ENCODE measurements at places on chromosomes 2 and 18.

DNA sequence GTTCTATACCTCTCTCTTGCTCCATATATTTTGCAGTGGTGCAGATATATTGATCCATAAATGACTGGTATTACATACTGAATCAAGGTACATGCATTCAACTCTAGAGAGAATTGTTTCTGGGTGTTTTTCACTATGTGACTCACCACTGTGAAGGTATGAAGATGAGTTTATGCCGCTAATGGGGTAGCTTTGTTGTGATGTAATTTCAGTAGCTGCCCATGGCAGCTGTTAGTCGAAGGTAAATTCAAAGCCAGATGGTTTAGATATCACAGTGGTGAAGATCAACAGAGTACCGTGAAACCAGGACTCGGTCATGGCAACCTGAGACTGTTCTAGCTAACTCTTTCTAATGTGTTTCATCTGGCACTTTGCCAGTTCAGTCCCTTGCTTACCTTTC is 50.4 kb downstream of the PKP4 start:
- DNase-seq: no peak

GRCh38 chr2:228699400-228699799 is 517.9 kb upstream of the SPHKAP start:
- DNase-seq: no peak

- no peak for DNase-seq
Observed at GRCh38 chr18:48821251-48821590, 129.5 kb downstream of the SMAD7 start.

GRCh38 chr2:29187926-29188325 is 72.7 kb downstream of the CLIP4 start:
- no peak for DNase-seq

DNA sequence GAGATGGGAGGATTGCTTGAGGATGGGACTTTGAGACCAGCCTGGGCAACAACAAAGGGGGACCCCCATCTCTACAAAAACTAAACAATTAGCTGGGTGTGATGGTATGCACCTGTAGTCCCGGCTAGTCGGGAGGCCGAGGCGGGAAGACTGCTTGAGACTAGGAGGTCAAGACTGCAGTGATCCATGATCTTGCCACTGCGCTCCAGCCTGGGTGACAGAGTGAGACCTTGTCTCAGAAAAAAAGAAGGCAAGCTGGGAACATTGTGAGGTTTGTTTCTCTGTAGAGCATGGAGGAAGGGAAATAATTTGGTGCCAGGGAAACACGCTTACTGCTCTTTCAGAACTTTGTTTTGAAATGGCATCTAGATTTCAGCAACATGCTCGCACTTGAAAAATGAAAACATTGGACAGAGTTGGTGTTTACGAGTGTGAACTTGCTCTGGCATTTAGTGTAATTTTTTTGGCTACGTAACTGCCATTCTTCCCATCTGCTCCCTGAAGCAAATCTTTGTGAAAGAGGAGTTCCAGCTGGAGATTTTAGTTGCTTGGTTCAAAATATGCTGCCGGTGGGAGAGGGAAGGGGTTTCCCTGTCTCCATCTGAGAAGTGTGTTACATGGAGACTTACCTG is 125.6 kb upstream of the DLX2 start:
- no peak for DNase-seq

DNA sequence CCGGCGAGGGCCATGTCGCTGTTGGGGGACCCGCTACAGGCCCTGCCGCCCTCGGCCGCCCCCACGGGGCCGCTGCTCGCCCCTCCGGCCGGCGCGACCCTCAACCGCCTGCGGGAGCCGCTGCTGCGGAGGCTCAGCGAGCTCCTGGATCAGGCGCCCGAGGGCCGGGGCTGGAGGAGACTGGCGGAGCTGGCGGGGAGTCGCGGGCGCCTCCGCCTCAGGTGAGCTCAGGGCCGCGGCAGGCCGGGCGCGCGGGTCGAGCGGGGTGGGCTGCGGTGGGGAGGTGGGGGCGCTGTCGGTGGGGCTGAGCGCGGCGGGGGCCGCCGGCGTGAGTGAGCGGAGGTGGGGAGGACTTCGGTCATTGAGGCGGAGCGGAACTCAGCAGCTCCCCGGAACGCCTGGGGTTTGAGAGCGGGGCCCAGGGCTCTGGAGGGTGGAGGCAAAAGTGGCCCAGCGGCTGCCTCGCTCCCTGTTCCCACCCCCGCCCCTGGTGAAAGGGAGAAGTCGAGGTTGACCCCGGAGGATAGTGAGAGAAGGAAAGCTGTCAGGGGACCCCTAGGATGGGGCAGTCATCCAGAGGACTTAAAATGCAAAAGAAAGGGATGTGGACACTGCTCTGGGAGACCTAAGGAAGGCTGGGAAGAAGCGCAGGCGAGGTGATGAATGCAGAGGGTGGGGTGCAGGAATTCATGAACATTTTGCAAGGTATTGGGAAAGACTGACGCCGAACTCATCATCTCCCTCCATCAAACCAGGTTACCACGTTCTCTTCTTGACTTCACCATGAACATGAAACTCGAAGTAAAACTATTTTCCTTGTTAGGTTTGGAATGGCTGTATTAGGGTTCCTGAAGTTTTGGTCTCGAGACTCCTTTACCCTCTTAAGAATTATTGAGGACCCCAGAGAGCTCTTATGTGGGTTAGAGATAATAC is 633 bp downstream of the MALT1 start:
- DNase-seq: peak; percentile 28

- no peak for DNase-seq
Observed at GRCh38 chr2:177604271-177605065, 211.9 kb downstream of the AGPS start.

- no peak for DNase-seq
Observed at GRCh38 chr2:159860581-159861310, 62.7 kb upstream of the CD302 start.

DNA sequence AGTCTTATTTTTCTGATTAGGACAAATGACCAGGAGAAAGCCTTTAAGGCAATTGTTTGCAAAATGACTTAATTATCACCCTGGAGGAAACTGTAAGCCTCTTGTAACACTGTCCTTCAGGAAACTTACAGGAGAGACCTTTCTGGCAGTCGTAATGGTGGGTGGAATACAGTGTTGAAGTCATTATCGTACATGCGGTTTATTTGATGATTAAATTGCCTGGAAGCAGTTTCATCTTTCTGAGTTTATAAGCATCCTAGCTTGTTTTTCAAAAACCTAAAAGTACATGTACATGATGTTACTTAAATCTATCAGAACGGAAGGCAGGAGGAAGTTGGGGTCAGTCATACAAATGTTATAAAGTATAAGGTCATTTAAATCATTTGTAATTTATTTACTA is 86.2 kb upstream of the RAB27B start:
- DNase-seq: no peak

DNA sequence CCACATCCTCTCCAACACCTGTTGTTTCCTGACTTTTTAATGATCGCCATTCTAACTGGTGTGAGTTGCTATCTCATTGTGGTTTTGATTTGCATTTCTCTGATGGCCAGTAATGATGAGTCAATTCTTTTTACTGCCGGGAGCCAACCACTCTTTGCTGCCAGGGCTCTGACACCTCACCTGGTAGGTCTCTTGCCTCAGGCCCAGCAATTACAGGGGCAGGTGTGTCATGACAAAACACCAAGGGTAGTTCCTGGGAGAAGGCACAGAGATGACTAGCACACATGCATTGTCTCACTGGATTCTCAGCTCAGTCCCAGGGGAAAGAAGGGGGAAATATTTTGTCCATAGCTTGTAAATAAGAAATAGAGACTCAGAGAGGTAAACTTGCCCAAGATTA is 122.3 kb downstream of the CHST9 start:
- DNase-seq: no peak

- DNase-seq: no peak
Observed at GRCh38 chr2:189165656-189166380, 13.7 kb downstream of the COL5A2 start.

GRCh38 chr2:201116115-201116958 is at the start of gene CFLAR:
Gene CFLAR (plus strand): TSS chr2:201116164. CDS start chr2:201129866, 13,702 bp downstream.
- peak; percentile 62 for DNase-seq

- DNase-seq: no peak
Observed at GRCh38 chr2:222709191-222709891, 37.9 kb downstream of the MOGAT1 start.

DNA sequence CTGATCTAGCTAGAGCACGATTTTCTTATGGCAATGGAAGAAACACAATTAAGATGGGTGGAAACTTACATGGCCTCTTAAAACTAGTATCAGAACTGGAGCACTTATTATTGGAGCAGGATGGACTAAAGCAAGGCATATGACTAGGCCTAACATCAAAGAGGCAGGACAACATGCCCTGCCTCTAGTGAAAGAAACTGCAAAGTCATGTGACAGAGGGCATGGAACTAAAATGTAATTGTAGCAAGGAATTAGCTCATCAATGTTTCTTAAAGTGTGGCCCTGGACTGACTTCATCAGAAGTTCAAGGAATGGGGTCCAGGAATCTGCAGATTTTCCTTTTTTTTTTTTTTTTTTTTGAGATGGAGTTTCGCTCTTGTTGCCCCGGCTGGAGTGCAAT is 5.3 kb upstream of the EIF2AK3 start:
- no peak for DNase-seq

DNA sequence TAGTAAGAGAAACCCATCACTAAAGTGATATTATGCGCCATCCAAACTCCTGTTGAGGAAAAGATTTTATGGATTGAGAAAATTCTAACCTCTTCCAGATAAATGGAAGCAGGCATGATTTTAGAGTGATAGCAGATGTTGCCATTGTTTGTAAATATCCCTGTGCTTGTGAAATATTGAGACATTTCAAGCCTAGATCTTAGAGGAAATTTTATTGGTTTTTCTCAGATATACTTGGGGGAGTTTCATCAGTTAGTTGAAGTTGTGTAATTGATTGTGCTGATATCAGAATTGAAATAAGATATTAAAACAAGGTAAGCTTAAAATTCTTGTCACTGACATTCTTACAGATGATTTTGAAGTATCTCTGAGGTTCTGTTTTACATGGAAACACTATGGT is 390.9 kb upstream of the FANCL start:
- no peak for DNase-seq

DNA sequence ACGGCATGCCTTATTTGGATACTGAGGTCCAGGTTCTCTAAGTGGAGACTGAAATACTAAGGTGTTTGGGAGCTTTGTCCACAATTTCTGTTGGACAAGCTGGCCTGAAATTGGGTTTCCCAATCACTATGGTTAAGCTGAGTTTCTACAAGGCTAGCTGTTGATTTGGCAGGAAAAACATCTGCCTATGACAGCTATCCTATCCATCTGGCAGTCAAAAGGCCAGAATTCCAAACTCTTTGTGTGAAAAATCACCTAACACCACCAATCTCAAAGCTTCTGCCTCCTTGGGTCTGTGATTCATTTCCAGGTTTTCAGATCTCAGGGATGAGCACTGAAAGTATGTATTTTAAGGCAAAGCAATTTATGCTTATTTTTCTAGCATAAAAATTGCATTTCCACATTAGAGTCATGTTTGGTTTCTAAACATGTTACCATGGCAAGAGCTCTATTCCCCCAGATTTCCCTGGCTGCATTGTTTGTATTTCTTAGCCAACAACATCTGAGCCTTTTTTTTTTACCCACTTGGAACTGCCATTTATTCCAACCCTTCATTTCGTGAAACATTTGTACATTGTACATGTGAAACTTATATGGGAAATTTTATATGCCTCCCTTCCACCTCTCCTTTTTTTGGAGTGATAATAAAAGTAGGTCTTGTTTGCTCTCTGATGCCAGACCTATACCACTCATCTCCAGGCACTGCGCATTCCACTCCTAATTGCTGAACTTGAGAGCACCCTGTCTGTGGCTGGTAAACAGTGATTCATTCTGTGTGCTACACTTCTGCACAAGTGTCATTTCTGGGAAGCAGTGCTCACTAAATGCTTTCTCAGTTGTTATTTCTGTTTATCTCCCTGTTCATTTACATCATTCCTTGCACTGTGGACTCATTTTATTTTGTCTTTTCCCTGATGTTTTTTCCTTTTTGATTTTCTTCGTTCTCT is 15.9 kb upstream of the CCDC85A start:
- no peak for DNase-seq

DNA sequence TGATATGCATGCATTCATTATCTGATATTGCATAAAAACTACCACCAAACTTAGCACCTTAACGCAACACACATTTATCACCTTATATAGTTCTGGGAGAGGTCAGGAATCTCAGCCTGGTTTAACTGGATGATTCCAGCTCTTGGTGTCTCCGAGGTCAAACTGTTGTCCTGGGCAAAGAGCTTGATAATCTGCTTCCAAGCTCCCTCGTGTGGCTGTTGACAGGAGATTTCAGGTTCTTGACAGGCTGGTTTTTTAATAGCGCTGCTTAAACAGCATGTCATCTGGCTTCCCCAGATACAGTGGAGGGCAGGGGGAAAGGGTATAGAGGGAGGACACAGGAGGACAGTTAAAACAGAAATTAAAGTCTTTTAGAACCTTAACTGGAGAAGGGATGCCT is 785.0 kb downstream of the CNTNAP5 start:
- no peak for DNase-seq

DNA sequence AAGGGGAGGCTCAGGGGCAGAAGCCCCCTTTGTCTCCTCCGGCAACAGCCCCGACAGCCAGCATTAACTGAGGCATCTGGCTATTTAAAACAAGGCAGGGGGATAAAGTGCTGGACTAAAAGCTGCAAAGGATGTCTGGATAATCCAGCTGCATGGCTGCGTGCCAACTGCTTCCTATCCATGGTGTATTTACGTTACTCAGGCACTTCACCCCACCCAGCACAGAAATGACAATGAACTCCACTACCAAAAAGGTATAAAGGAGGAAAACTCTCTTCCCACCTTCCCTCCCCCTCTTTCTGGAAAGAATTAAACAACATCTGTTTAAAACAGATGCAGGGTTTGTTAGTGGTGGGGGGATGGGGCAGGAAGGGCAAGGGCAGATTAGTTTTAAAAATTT is 82.5 kb downstream of the SPRED2 start:
- DNase-seq: no peak

DNA sequence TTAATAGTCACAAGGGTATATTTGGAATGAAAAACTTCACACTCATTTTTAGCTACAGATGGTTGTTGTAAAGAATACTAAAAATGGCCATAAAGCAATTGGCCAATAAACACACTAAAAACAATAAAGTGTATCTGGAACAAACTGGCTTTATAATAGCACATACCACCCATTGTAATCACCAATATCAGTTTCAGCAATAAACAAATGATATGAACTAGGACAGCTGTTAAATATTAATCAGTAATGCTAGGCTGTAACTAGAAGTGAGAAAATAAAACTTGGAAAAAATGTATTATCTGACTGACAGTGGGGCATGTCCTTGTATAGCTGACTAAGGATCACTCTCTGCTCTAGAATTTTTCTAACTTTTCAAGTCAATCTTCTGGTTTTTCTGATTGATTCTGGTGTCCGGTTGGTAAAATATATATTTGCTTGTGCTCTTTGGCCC is 312.5 kb downstream of the RND3 start:
- no peak for DNase-seq

- no peak for DNase-seq
Observed at GRCh38 chr18:74722237-74722636, 124.6 kb downstream of the ZNF407 start.

- DNase-seq: no peak
Observed at GRCh38 chr2:12708508-12709206, 8.1 kb upstream of the TRIB2 start.

- DNase-seq: no peak
Observed at GRCh38 chr2:240320204-240320993, 115.1 kb upstream of the GPC1 start.

All from stimulated activated CD8-positive, alpha-beta memory T cell treated with anti-CD3 and anti-CD28 coated beads, Interleukin-12 subunit alpha, Interleukin-12 subunit beta, amount 100 ng/mL, for 1 hour (primary cell).